Daoy (cell line): ENCODE measurements at places on chromosomes 7 and 10. TPM values are rescaled to one million over a fixed set of nuclear protein-coding genes. Genes with fewer than 3 reads are reported as not detected.
A peak's percentile ranks its signal among the peaks of the same experiment; 100 is the strongest.

DNA sequence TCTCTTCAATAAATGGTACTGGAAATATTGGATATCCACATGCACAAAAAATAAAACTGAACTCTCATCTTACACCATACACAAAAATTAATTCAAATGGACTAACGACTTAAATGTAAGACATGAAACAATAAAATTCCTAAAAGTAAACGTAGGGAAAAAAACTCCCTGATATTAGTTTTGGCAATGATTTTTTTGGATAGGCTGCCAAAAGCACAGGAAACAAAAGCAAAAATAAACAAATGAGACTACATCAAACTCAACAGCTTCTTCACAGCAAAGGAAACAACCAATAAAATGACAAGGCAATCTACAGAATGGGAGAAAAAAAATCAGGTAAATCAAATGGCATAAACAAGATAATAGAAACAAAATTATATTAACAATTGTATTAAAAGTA is 65.7 kb downstream of the ORC5 start:
- no peak for DNase-seq

DNA sequence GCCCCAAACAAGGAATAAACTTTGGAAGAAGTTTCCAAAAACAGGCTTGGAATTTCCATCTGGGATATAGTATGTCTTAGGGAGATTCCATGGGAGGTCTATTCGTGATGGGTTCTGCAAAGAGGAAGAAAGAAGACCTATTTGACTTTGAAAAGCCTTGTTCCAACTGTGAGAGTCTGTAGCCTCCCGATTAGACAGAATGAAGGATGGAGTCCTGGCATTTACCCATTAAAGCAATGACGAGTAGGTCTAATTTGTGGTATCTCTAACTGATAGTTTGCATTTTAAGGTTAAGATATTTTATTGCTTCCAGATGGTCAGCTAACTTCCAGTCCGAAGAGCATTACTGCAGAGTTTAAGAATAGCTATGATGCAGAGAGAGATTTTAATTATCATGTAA is 19.5 kb upstream of the GALNT17 start:
- DNase-seq: no peak

The KNDC1 gene
- total RNA-seq: not detected in 2 replicates

The ALOX5 gene
- 0.06 TPM in 1 of 2 replicates, not detected in the other for total RNA-seq

The SPDYE16 gene
- under 0.01 TPM in 1 of 2 replicates, not detected in the other for total RNA-seq

- DNase-seq: no peak
Measured at GRCh38 chr10:3668276-3668965, 116.6 kb downstream of the KLF6 start.

DNA sequence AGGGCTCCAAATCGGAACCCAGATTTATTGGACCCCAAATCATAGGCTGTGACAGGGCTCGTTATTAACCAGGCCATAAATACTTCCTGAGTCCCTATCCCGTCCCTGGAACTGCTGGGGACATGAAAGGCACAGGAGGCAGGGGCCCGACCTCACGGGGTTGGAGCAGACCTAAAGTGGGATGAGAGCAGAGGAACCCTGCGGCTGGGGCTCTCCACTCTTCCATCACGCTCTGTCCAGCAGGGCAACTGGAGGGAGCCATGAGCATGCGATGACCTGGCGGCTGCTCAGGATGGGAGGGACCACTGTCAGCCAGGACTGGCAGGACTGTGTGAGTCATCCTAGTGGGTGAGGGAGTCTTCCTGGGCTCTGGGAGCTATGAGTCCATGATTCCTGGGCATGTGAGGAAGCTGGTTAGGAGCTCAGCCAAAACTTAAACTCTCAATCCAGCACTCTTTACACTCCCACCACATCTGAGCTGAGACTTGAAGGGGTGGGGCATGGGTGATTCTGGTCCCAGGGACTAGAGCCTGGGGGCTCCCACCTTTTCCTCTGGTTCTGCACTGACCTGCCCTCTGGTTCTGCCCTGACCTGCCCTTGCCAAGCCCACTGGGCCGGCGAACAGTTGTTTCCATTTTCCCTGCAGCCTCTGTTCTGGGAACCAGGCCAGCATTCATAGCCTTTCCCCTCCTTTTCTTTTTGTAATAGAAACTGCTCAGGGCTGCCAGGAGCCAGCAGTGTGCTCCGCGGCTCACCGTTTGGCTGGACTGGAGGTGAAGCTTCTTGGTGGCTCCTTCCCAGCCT is 47.1 kb downstream of the SYPL1 start:
- DNase-seq: peak; percentile 100
